ENCODE measurements at places on chromosomes 5 and 9. TPM values are rescaled to one million over a fixed set of nuclear protein-coding genes. Genes with fewer than 3 reads are reported as not detected.

PCA3 gene
- not detected for polyA plus RNA-seq

RNF130 gene
- polyA plus RNA-seq: 28.3 TPM

DNA sequence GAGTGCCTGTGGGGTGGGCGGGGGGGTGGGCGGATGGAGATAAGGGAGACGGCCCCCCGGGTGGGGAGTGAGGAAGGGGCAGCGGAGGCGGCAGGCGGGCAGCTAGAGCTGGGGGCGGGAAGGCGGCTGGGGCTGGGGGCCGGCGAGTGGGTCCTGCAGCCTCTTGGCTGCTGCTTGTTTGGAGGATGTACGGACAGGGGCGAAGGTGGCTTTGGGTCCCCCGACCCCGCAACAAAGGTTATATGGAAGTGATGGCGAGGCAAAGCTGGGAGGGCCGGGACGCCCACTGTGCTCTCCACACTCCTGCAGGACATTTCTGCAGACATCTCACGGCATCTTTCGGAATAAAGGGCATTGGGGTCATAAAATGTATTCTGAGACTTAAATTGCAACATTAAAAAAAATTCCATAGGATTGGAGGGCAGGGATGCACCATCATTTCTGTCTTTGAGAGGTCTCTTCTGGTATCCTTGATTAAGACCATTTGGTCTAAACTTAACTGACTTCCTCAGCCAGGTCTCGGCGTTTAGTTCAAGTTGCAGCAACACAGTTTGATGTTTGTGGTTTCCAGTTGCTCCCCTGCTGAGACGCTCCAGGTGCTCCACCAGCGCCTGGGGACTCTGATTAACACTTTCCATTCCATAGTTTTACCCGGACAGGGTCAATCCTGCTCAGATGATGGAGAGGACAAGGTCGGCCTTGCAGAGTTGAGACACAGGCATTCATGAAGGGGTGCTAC lies 101.6 kb upstream of the SSBP2 start:
- H3K27me3 ChIP-seq: peaks cover 3% of the 10 kb centered on the region
- no peak overlapping the region for H3K27ac ChIP-seq
- no peak for DNase-seq
- no peak overlapping the region for H3K4me3 ChIP-seq
- no peaks in the 10 kb centered on the region for H3K36me3 ChIP-seq
- H3K4me1 ChIP-seq: 0 out of 2 replicates have a peak, but pooled peaks cover 8% of the 10 kb centered on the region

- H3K36me3 ChIP-seq: no peaks in the 10 kb centered on the region
- no peak overlapping the region for H3K4me3 ChIP-seq
- H3K27me3 ChIP-seq: peaks cover 1% of the 10 kb centered on the region
- H3K4me1 ChIP-seq: peaks cover 11% of the 10 kb centered on the region
- DNase-seq: no peak
These were observed 133.7 kb upstream of the IQGAP2 start for GRCh38 chr5:76269259-76269931.

DNA sequence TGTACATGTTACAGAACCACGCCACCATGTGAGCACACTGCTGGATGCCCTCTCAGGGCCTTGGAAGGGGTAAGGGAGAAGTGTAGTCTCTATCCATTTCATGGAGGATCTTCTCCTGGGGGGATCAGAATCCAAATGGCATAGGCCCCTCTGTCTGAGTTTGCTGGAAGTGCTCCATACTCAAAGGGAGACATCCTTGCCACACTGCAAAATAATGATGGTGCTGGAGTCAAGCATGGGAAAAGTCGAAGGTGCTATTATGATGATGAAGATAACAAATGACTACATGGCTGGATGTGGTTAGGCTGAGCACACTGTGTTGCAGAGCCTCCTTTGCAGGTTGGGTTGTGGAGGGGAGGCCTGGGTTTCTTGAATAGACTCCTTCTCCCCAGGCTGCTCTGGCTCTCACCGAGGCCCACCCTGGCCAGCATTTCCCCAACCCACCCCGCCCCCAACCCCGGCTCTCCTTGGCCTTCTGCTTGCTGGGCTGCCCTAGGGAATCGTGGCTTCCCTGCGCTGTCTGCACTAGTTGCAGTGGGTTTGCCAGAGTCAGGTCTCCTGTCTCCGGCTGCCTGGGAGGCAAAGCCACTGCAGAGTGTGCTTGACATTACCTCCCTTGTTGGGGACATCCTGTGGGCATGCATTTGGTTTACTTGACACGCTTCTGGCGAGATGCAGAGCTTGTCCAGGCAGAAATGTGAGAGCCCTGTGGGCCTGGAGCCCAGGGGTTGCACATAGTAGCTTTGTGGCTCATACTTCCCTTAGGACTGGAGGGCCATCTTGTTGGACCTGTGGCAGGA lies 3.0 kb downstream of the MVB12B start:
- no peak overlapping the region for H3K27ac ChIP-seq
- no peak overlapping the region for H3K4me3 ChIP-seq
- no peaks in the 10 kb centered on the region for H3K36me3 ChIP-seq
